ENCODE measurements at places on chromosomes 6 and 20. TPM values are rescaled to one million over a fixed set of nuclear protein-coding genes. Genes with fewer than 3 reads are reported as not detected.
A peak's percentile ranks its signal among the peaks of the same experiment; 100 is the strongest.

DNA sequence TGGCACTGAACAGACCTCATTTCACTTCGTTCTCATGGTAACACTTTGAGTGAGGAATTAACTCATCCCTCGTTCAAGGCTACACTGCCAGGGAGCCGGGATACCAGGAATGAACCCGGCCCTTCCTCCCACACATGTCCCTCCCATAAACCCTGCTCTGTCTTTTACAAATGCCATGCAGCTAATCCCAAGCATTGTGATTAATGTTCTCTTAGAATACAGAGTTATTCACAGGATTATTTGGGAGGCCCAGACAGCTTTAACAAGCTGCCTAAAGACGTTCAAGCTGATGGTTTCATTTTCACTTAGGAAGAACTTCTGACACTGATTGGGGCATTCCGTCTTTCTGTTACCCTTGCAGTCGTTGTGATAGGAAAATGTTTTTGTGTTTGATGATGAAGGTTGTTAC lies 42.5 kb upstream of the CD83 start:
- no peak for DNase-seq

- DNase-seq: no peak
Measured at GRCh38 chr6:11500008-11500407, 37.5 kb upstream of the TMEM170B start.

The RAE1 gene
- 30.5 TPM for polyA plus RNA-seq

- no peak for DNase-seq
Measured at GRCh38 chr6:73503027-73503772, 17.6 kb downstream of the EEF1A1 start.

The HLA-G gene
- not detected for polyA plus RNA-seq

The EPB41L2 gene
- 31.2 TPM for polyA plus RNA-seq

The HDGFL1 gene
- polyA plus RNA-seq: not detected

DNA sequence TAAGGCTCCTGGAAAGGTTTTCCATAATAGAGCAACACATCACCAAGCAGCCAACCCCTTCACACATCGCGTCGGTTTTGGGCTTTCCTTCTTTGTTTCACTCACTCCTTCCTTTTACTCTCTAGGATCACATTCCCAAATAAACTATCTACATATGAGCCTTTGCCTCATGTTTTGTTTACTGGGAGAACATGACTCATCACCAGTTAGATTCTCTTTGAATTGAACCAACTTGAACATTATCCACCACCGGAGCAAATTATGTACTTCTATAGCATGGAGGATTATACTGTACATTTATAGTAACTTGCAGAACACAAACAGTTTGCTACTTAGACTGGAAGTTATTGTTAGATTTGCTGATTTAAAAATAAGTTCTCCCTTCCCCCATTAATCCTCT lies 41.0 kb downstream of the SAMD5 start:
- no peak for DNase-seq

GRCh38 chr20:15220009-15220656 lies 882.7 kb upstream of the FLRT3 start:
- no peak for DNase-seq

The B3GALT4 gene
- polyA plus RNA-seq: 4.0 TPM

DNA sequence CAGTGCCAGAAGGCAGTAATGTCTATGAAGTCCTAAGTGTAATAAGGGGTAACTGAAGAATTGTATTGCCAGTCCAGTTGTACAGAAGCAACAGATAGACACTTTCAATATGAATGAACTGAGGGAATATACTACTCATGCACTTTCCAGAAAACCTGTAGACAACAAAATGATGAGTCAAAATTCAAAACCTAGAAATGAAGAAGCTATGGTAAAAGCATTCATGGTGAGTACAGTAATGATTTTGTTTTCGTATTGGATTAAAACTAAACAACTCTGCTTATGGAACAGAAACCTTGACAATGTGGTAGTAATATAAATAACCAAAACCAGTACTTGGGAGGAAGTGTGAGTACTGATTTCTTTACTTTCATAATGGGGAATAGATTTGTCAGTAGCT lies 35.0 kb downstream of the ARMC2 start:
- DNase-seq: no peak

GRCh38 chr6:124694139-124694705 lies 268.0 kb upstream of the RNF217 start:
- DNase-seq: no peak

The LY6G5C gene
- 3.1 TPM for polyA plus RNA-seq

The CCN6 gene
- polyA plus RNA-seq: 0.07 TPM

The TMEM217 gene
- 3.1 TPM for polyA plus RNA-seq

- DNase-seq: peak; percentile 9
Measured at GRCh38 chr6:80789912-80790570, 683.6 kb downstream of the BCKDHB start.

DNA sequence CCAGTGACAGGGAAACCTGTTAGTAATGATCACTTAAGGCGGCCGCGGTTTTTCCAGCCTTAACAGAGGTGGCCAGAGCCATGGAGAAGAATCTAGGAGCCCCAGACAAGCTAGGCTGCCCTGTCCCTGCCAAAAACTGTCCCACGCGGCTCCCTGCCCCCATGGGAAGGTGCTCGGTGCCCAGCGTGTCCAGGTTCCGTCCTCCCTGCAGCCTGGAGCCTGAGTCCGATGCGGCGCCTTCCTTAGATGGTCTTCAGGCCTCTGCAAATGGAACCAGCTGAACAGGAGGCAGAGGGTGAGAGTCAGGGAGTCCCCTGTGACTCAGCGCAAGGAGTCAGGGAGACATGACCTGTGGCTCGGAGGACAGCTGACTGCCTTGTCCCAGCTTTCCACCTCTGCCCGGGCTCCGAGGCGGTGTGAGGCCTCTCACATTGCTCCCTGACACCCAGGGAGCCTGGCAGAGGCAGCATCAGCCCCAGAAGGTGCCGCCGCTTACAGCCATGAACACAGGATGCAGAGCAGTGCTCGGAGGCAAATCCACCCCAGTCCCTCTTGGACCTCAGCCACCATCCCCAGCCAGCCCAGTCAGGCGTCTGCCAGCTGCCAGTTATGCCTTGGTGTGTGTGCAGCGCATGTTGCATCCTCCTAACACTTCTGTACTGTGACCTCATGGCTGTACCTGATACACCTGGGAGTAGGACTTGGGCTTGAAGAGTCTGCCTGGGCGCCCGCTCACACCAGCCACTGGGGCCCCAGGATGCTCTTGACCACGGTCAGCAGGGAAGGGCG lies 377.7 kb downstream of the CDH4 start:
- no peak for DNase-seq

- no peak for DNase-seq
Measured at GRCh38 chr20:10089871-10090587, 55.2 kb downstream of the ANKEF1 start.

DNA sequence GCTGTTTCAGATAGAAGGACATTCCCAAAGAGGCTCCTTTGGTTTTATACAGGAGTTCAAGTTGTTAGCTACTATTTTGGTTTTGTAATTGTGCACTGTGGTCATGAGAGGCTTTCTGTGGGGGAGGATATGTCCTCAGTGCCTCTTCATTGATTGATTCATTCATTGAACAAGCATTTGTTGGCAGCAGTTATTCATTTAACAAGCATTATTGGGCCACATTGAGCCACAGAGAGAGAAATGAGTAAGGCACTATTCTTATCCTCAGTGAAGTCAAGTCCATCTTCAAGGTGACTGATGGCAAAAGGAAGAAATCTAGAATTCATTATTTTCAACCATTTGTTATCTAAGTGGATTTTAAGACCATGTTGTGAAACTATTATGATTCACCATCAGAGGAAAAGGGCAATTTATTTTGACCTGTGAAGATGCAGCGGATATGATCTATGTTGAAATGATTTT lies 697.2 kb upstream of the CITED2 start:
- peak; percentile 87 for DNase-seq

GRCh38 chr6:122726649-122727048 lies 52.9 kb upstream of the FABP7 start:
- DNase-seq: no peak

The FOXC1 gene
- 7.8 TPM for polyA plus RNA-seq

- DNase-seq: no peak
Measured at GRCh38 chr20:37053230-37053950, 42.4 kb downstream of the RBL1 start.

- peak; percentile 57 for DNase-seq
Measured at GRCh38 chr6:161104966-161105365, 113.4 kb downstream of the MAP3K4 start.

DNA sequence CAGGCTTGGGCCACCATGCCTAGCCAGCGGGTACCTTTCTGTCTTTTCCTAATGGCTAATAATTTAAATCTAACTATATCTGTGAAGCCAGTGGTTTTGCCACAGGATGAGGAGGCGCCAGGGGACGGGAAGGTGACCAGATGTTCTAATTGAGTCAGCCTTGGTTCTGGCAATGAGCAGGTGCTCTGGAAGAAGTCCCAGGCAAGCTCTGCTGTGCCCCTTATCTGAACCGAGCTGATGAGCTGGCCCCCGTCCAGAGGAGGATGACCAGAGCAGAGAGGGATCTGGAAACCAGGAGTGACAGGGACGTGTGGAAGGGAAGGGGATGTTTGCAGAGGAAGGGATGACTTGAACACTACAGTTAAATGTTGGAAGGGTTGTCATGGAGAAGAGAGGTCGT lies 46.7 kb downstream of the SLC35D3 start:
- no peak for DNase-seq

DNA sequence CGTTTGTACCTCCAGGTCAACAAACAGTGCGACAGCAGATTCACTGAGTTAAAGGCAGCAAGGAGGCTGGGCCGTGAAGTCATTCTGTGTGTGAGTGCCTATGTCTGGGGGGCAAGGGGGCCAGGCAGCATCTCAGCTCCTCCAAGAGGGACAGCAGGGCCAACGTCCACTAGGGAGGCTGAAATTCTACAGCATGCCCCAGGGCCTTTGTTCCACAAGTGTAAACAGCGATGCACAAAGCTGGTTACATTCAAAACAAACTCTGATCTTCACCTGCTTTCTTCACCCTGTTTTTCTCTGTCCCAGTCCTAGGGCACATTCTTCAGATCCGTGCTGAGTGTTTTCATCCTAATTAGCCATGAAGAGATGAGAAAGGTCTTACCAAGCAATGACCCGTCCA lies 41.1 kb downstream of the PXDC1 start:
- no peak for DNase-seq

DNA sequence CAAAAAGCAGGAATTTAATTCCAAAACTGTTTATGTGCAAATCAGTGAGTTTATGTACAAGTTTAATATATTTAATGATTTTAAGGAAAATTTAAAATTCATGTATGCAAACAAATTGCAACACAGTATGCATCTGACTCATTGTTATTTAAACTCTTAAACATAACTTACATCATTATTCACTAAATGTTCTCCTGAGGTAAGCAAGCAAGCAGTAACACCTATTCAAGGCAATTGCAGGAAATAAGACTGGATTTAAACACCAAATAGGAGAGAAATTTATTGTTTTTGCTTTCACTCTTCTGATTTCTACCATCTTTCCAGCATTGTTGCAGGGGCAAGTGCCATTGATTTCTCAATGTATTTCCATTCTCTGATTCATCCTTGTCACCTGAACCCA lies 239.5 kb downstream of the TFAP2A start:
- DNase-seq: no peak

- no peak for DNase-seq
Measured at GRCh38 chr6:45812922-45813321, 202.7 kb downstream of the CLIC5 start.

The C4B gene
- 14.4 TPM for polyA plus RNA-seq

DNA sequence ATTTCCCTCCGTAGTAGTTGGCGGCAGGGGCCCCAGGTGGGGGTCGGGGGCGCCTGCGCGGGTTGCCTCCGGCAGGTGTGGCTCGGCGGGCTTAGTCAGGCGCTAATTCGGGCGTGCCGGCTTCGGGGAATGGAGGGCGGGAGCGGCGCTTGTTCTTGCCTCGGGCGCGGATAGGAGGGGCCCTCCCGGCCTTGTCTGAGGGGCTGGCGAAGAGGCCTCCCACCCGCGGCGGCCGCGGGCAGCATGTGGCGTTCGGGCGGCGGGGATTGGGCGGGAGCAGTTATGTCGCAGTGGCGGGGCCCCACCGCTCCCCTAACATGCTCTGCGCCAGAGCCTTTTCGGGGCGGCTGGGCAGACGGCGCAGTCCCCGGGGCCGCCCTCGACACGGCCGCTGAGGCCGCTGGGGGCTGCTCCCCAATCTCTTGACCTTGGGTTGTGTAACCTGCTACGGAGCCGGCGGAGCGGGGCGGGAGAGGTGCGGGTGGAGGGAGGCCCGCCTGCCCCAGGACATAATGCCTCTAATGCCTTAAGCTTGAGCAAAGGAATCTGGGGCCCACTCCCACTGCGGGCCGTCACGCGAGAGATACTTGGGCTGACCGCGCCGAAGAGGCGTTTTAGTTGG lies 1.1 kb downstream of the AMD1 start:
- DNase-seq: no peak

- peak; percentile 80 for DNase-seq
Measured at GRCh38 chr6:1670711-1671462, 61.2 kb downstream of the FOXC1 start.

The LGSN gene
- not detected for polyA plus RNA-seq

GRCh38 chr6:98670045-98670746 lies 164.2 kb upstream of the POU3F2 start:
- DNase-seq: no peak

DNA sequence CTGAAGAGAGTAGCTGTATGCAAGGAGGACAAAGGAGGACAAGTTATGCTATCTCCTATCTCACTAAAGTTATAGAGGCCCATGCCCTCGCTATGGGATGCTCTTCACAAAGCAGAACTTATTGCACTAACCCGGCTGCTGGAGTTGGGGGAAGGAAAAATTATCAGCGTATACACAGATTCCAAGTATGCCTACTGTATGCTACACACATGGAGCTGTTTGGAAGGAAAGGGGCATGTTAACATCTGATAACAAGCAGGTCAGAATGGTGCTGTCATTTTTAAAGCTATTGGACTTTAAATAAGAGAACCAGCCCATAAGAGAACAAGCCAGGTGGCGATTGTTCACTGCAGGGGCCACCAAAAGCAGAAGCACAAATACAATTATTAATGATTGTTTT lies 20.3 kb upstream of the BTN3A2 start:
- no peak for DNase-seq

- DNase-seq: no peak
Measured at GRCh38 chr6:22709803-22710202, 140.4 kb downstream of the HDGFL1 start.

DNA sequence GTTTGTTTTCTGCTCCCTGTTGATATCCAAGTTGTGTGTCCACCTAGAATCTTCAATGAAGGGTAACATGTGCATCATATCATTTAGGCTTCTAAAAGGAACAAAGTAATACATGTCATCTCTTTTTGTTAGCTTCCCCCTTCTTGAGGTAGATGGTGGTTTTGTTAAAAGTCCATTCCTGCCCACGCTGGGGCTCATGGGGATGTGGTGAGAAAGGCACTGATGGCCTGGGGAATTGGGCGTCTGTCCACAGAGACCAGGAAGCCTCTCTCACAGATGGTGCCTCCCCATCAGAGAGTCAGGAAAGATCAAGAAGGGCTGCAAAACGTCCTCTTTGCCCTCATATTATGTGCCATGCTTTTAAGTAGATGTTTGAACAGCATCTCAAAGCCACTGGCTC lies 32.5 kb downstream of the GNAS start:
- no peak for DNase-seq
